ENCODE measurements at places on chromosomes 3 and 15.

- no peak for DNase-seq
Measured at GRCh38 chr3:4680871-4681300, 187.7 kb downstream of the ITPR1 start.

- no peak for DNase-seq
Measured at GRCh38 chr3:49030321-49030720, 1.1 kb upstream of the IMPDH2 start.

DNA sequence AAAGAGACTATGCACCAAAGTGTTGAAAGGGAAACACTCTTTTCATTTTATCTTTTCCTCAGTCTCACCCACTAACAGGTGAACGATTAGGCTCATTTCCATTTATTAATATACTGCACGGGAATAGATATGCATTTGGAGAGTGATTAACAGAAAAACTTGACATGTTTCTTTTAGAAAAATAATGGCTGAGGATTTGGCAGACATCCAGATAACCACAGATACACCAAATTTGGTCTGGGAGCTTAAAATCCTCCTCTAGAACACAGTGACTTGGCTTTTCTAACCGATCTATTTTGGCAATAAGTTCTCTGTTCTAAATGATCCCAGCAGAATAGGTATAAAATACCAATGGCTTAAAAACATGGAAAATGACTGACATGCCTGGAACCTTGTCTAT, 459.3 kb upstream of the SGO1 start:
- no peak for DNase-seq

DNA sequence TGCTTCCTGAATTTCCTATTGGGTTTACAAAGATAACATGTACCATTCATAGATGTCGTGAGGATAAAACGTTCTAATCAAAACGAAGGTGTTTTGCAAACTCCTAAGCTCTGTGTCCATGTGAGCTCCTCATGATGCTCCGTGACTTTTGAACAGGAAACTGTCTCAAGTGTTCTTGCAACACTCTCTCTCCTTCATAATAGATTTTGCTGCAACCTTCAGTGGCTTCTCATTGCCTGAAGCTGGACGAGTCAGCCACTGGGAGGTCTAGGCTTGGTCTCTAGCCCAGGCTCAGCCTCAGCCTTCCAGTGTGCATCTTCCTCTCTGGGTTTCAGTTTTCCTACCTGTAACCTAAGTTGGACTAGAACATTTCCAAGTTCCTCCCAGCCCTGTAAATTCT, 18.7 kb upstream of the BCL2A1 start:
- no peak for DNase-seq

DNA sequence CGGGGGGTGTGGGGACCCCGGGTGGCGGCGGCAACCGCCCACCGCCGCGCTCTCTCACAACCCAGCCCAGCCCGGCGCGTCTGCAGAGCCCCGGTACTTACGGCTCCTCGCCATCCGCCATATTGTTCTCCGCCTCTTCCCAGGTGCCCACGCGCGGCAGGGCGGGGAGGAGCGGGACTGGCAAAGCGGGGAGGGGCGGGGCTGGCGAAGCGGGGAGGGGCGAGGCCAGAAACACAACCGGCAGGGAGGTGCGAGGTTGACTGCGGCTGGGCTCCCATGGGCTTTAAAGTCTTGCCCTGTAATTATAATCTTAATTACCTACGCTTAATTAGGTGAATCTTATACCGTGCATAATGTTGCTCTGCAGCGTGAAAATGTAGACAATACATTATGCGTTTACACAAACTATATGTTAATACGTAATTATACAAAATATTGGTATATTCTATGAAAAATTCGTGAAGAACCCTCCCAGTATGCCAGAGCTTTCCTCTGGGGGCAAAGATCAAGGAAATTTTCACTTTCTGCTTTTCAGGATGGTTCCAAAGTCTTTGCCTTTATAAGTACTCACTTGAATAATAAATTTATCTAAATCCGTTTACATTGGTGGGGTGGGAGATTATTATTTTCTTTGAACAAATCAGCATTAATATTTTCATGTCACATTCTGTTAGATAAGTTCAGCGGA, at the start of gene UBA3:
Gene UBA3 (minus strand): TSS at position 133 of the 688 bp plus-strand sequence. CDS start 12 bp downstream, at position 121.
- peak; percentile 91 for DNase-seq

- DNase-seq: no peak
Measured at GRCh38 chr3:195856410-195857084, 44.8 kb upstream of the MUC4 start.

GRCh38 chr3:67414740-67415139, 239.7 kb downstream of the SUCLG2 start:
- no peak for DNase-seq

DNA sequence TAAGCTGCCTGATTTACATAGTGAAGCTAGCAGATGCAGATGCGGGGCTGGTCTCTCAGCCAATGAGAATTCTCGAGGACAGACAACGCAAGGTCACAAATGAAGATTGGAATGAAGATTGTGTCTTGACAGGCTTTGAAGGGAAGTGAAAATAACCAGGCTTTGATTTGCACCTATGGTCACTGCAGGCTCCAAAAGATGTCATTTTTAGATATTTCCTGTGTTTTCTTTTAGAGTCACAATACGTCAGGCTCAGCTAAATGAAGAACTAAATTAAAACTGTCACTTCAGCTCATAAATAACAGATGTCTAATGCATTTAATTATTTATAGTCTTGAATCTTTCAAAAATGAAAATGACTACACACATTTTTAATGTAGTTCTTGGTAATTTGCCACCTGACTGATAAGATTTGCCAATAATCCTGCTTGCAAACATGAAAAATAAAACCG, 99.5 kb downstream of the SQOR start:
- DNase-seq: no peak

GRCh38 chr3:55597641-55598040, 110.5 kb upstream of the WNT5A start:
- DNase-seq: no peak

- no peak for DNase-seq
Measured at GRCh38 chr15:98541519-98541918, 106.8 kb upstream of the IGF1R start.

DNA sequence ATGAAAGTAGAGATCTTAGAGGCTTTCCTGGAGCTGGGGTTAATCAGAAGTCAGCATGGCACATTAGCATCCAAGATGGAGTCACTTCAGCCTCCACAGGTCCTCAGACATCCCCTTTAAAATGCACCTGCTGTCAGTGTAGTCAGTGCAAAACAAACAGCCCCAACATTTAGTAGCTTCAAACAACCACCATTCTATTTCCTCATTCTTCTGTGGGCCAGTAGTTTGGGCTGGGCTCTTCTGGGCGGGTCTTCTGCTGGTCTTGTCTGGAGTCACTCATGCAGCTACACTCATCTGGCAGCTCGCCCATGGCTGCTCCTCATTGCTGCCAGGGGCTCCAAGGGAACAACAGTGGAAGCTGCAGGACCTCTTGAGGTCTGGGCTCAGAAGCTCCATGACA, 99.9 kb downstream of the TLE3 start:
- no peak for DNase-seq

DNA sequence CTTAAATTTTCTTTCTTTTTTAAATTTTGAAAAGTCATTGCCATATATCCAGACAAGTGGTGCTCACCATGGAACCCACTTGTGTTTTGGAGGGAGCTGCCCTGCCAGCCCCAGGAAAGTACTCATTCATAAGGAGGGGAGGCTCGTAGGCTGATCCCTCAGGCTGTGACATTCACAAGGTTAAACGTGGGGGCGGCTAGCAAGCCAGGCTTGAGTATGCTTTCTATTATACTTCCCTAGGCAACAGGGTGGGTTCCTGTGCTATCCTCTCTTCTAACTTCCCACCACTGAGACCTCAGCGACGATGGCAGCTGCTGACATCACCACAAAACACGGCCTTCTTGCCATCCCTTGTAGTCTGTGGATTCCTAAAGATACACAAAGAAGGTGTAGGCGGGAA, 160.5 kb upstream of the C2CD4B start:
- DNase-seq: no peak

GRCh38 chr15:39468331-39468730, 112.5 kb upstream of the THBS1 start:
- DNase-seq: no peak

DNA sequence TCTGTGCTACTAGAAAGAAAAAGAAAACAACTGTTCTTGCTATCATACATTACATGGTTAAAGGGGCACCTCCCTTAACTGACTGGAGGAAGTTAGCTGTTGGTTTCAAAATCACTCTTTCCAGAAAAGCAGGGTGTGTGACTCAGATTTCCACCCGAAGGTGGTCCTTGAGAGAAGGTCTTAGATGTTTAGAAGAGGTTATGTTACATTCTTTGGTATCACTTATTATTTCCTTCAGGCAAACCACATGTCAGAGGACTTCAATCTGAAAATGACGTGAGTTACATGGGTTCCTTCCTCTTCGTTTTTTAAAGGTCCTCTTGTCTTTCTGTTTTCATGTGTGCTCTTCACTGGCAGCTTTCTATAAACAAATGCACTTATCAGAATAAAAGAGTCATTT, 307.9 kb upstream of the CBLB start:
- DNase-seq: no peak

DNA sequence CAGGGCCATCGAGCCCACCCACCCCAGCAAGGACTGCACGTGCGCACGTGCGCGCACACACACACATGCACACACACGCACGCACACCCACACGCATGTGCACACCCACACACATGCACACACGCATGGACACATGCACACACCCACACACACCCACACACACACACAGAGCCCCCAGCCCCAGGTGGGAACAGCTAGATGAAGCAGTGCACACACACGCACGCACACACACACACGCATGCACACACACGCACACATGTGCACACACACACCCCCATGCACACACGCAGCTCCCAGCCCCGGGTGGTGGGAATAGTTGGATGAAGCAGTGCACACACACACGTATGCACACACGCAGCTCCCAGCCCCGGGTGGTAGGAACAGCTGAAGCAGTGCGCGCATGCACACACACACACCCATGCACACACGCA, 158.6 kb downstream of the XXYLT1 start:
- no peak for DNase-seq

DNA sequence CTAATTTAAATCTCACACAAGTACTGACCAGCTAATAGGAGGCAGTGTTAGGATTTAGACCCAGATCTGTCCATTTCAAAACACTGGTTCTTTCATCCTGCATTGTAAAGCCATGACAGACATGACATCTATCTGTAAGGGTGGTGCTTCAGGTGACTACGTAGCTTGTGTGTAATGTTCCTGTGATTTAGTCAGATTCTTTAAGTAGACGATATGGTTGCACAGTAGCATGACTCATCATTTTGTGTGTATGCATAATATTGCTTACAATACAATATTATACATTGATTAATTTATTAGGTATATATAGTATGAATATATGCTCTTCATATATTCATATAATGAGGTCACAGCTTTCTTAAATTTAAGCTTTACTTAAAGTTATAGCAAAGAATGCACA, 628.5 kb downstream of the GRM7 start:
- no peak for DNase-seq

DNA sequence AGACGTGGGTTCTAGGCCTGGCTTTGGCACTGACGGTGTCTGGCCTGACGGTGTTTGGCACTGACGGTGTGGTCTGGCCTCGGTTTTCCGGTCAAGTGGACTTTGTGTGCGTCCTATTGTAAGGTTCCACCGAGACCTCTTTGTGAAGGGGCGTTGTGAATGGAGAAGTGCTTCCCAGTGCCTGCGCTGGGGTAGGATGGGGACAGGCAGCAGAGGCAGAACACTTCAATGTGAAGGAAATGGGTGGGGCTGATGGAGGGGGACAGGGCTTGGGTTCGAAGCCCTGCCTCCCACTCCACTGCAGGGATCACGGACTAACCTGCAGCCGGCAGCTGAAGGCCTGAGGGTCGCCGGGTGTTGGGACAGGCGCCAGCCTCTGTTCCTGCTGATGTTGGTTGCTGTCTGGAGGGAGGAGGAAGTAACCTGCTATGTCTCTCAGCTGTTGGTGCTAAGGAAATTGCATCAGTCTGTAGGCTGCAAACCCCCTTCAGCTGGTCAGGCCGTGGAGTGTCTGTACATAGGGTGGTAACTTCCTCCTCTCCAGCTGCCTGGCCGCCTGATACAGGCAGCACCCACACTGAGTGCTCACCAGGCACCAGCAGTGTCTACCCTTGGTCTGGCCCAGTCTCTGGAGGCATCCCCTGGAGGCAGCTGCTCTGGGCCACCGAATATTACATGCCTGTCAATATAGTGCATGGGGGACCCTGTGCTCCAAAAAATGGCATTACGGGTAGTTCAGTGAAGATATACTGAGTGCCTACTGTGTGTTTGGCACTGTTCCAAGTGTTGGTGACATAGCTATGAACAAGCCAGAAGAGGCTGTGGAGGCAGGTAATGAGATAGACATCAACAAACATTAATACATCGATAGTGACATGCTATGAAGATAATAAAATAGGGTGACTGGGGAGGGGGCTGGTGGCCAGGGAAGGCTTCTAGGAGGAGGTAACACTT, 1.1 kb downstream of the TM6SF1 start:
- no peak for DNase-seq

DNA sequence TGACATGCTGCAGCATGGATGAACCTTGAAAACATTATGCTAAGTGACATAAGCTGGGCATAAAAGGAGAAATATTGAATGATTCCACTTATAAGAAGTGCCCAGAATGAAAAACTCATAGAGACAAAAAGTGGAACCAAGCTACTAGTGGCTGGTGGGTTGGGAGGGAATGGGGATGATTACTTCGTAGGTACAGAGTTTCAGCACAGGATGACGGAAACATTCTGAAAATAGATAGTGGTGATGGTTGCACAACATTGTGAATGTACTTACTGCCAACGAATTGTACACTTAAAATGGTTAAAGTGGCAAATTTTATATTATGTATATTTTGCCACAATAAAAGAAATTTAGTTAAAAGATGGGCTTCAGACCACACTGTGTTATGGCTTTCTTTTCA, 93.6 kb downstream of the RPLP1 start:
- DNase-seq: no peak

- DNase-seq: no peak
Measured at GRCh38 chr3:189605717-189606116, 25.5 kb upstream of the TP63 start.

DNA sequence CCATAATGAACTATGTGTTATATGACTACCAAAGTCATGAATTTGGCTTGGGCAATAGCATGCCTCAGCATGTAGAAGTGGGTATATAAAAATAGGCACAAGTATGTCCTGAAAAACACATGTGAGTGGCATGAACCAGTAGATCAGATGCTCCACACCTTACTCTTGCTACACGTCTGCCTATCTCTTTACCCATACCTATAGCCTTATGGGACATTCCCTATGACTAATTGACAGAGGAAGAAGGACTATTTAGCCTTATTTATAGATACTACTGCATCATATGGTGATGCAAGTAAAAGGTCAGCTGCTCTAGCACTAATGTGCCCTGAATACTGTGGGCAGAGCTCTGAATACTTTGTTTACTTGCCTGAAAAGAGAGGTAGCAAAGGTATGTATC, 81.0 kb upstream of the ZPLD1 start:
- no peak for DNase-seq

GRCh38 chr15:66894986-66895780, 170.2 kb upstream of the SMAD3 start:
- no peak for DNase-seq

GRCh38 chr3:190307164-190307545, 15.1 kb downstream of the CLDN1 start:
- DNase-seq: no peak
